ENCODE measurements at places on chromosomes 4 and X.

DNA sequence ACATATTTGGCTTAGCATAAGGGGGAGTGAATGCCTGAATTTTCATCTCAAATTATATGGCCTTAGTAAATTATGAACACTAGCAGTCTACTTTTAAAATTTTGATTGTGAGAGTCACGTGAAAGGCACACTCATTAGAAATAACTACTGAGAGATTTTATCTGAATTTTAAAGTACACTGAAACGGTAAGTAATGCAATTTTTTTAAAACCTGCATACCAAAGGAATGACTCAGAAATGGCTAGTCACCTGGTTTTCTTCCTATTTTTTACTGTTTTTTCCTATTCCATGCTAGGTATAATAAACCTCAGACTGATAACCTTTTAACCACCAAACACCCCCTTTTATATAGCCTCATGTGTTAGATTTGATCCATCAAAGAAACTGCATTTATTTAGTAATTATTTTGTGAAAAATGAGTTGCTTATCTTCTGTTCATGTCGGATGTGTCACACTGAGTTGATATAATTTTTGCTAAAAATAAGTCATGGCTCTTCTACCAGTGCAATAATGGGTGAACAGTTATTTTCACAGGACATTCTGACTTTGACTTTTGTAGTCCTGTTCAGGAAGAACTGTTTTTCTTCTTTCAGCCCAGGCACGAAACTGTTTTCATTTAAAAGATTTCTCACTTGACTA lies 40.4 kb downstream of the CPEB2 start:
- DNase-seq = no peak

- no peak for DNase-seq
Measured at GRCh38 chrX:43266487-43266886, 389.6 kb upstream of the MAOA start.

DNA sequence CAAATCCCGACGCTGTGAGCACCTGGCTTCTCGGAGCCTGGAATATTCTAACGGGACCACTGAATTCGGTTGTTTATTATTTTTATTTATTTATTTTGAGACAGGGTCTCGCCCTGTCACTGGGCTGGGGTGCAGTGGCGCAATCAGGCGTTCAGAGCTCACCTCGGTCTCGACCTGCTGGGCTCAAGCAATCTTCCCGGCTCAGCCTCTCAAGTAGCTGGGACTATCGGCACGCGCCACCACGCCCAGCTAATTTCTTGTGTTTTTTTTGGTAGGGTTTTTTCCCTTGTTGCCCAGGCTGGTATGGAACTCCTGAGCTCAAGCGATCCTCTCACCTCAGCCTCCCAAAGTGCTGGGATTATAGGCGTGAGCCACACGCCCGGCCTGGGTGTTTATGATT lies 21.5 kb upstream of the S100P start:
- no peak for DNase-seq

DNA sequence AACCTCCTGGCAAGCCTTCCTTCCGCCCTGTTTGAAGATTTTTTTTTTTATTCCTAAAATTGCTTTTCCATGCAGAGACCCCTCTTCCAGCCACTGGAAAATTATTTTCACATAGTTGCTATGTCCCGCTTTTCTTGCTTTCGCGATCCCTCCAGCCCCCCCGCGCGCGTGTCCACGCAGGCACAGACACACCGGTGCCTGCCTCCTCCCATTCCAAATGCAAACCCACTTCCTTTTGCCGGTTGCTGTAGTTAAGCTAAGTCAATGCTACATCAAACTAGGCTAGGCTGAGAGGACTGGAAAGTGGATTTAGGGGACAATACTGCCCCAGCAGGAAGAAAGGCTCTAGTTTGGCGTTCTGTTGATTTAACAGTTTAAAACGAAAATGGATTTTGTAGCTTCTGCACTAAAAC lies 111.0 kb downstream of the DHX15 start:
- DNase-seq = no peak

GRCh38 chr4:35250761-35251160 lies 993.6 kb downstream of the ARAP2 start:
- no peak for DNase-seq

DNA sequence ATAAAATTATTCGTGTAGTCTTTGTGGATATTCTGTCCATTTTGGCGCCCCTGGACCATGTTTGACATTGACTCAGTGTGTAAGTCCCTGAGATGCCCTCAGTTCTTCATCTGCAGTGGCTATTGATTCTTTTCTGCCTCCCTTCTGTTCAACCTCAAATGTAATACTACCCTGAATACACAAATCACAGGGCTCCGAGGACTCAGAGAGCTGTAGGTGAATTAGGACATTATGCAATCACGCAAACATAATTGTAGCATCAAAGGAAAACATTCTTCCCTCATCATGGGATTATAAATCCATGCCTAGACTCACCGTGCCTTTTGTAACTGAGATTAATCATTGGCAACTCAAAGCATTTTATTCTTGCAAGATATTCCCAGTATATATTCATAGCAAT lies 161.4 kb upstream of the PACRGL start:
- DNase-seq = no peak

GRCh38 chrX:75156531-75156945 lies 455 bp upstream of the ABCB7 start:
- no peak for DNase-seq

DNA sequence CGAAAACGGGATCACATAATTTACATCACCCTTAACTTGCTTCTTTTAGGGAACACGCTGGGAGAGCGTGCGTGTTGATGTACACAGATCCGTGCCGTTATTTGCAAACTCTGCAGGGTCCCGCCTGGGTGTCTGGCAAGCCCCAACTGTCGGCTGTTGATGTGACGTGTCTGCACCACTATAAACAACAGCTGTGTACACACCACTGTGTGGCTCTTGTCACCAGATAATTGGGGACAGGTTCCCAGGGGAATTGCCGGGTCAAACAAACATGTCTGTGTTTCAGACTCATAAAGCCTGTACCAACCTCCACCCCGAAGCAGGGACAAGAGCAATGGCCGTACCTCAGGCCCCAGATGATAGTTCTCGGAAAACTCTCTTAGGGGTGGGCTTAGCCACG lies 105.0 kb upstream of the AFAP1 start:
- DNase-seq = no peak

DNA sequence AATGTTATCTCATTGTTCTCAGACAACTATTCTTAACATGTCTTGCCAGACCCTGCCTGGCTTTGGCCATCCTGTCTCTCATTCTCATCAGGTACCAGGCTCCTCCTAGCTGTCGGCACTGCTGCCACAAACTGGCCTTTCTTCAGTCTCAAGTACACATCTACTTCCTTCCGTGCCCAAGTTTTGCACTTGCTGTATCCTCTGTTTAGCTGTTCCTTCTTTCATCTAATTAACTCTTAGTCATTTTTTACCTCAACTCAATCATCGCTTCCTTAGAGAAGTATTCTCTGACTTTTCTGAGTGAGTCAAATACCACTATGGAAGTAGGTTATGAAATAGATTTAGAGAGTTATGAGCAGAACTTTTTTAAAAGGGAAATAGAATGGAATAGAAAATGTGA lies 19.7 kb downstream of the CXCL3 start:
- DNase-seq = no peak

DNA sequence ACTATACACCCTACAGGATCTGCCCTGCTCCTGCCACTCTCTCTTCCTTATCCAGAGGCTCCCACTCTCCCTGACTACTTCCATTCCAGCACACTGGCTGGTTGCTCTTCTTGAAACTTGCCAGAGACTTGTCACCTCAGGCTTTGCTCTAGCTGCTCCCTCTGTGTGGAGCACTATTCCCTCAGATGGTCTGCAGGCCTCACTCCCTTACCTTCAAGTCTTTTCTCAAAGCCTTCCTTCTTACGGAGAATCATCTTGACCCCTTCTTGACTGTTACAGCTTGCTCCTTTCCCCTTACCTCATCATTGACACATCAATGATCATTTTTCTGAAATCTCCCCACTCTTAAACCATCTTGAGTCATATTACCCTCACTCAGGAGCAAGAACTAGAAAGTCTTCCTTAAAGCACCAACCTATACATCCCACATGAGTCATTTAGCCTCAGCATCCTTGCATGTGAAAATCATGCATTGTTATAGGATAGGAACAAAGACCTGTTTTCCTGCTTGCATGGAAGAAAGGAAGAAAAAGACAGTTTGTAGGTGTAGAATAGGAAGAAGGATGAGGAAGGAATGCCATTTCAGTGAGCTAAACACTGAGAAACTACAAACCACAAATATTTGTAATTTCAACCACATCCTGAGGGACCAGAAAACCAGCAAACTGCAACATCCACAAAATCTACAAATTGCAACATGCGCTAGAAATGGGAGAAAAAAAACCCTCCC lies 55.7 kb downstream of the ANTXR2 start:
- no peak for DNase-seq

DNA sequence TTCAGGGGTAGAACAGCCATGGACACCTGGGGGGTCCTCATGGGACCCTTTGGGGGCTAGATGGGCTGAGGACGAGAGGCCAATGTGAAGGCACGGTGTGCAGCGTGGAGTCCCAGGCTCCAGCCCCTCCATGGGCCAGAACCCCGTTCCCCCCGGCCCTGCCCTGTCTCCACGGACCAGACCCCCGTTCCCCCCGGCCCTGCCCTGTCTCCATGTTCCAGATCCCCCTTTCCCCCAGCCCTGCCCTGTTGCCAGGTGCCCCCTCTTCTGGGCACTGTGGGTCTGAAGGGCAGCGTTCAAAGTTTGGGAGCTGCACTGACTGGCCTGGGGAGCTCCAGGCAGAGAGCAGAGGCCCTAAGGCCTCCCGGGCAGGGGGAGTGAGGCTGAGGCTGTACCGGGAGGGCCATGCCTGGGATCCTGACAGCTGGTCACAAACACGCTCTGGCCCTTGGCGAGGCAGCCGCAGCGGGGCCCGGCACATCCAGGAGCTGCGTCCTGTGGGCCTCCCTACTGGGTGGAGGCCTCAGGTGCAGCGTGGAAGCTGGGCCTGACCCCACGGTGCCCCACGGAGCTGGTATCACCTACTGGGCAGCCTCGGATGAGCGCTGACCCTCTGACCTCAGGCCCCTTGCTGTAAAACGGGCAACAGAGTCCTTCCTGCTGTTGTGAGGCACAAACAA lies 8.9 kb downstream of the DGKQ start:
- no peak for DNase-seq

GRCh38 chr4:26450418-26450817 lies 39.9 kb downstream of the CCKAR start:
- DNase-seq = no peak

DNA sequence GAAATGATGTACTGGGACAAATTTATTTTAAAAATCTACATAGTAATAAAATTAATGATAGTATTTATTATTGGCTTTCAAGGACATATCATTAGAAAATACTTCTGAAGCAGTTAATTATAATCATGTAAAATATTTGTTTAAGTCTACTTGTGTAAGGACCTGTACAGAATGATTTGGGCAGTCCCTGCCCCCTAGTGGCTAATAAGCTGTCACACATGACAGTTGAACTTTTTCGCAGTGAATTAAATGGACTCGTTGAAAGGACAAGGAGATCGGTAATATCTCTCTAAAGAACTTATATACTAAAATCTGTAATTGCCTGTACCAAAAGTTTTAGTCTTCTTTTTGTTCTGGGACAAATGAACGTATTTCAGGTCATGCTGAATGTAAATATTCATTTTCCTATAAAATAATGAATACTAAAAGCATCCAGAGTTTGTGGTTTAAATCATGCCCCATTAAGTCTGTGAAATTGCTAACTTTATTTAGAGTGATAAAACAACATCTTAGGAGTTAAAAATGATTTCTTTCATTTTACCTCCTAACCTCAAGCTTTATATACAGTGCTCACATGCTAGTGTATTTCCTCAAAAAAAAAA lies 13.6 kb downstream of the EXOC1 start:
- no peak for DNase-seq

- no peak for DNase-seq
Measured at GRCh38 chr4:76410636-76411035, 10.3 kb downstream of the CCDC158 start.

DNA sequence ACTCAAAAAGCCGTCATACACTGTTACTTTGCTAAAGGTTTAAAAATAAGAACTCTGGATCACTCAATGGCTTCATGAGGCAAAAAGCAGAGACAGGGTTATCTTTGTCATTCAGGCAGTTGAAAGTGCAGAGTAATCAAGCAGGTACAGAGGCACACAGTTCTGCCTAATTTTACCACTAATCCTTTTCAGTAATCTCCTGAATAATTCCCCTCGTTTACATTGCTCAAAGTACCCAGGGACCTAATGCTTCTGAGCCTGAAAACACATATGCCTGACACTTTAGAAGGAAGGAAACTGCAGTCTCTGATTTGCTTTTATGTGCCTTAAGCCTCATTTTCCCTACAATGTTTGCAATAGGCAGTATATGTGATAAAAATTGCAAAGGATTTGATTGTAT lies 71.4 kb upstream of the TRAM1L1 start:
- no peak for DNase-seq

GRCh38 chrX:21612154-21612553 lies 46.0 kb downstream of the KLHL34 start:
- DNase-seq = no peak

DNA sequence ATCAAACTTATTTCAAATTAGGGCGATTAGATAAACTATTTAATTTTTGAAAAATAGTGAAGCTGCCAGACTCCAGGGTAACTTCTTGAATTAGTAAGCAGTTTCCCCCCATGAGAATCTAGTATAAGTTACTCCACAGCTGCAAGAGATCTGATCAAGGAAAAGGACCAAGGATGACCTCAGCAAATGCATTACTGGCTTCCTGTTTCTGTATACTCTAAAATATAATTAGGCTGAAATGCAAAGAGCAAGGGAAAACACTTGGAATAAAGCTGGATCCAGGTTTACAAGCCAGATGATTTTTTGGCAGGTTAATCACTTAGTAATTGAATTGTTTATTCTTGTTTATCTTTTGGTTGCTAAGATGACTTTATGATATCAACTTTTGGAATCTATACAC lies 13.4 kb upstream of the P2RY10 start:
- no peak for DNase-seq

GRCh38 chrX:105738162-105738561 lies 84.2 kb upstream of the NRK start:
- DNase-seq = no peak

DNA sequence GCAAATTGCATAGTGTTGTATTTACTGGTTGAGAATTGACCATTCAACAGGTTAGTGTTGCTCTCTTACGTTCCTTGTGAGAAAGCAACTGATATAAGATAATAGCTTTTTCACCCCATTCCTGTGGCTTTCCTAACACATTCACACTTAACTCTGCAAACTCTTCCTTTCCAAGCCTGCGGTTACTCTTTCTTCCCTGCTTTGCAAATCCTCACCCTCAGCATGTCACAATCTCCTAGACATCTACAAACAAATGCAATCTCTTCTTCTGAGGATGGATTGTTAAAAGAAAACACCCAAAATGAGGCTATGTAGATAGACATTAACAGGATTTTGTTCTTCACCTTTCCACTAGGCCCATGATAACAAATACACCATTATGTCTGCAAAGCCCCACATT lies 771.7 kb upstream of the PCDH7 start:
- no peak for DNase-seq

- DNase-seq = no peak
Measured at GRCh38 chr4:159722052-159722451, 619.2 kb downstream of the RAPGEF2 start.

- DNase-seq = no peak
Measured at GRCh38 chr4:96912716-96913115, 1072.8 kb downstream of the PDHA2 start.

All from stimulated activated CD4-positive, alpha-beta T cell treated with anti-CD3 and anti-CD28 coated beads, Interleukin-2, amount 100 ng/mL, for 24 hours (primary cell).